Stimulated activated CD8-positive, alpha-beta memory T cell treated with anti-CD3 and anti-CD28 coated beads, Interleukin-2, amount 100 ng/mL, for 48 hours (primary cell): ENCODE measurements at places on chromosomes 3 and 15.

GRCh38 chr15:55768670-55769185 lies 25.8 kb upstream of the PRTG start:
- no peak for DNase-seq

DNA sequence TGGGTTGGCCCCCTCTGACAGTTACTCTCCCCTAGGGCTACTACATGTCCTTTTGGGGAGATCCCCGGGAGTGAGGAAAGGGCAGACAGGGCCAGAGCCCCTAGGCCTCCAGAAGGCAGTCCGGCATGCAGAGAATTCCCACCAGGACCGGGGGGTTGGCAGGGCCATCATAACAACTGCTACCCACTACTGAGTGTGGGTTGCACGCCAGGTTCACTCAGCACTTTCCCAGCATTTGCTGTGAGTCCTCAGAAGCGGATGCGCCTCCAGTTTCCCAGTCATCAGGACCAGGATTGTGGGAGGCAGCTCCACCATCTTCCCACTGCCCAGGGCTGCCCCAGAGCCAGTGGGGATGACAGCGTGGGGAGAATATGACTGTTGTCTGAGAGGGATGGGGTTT lies 51.2 kb upstream of the HERC1 start:
- no peak for DNase-seq

DNA sequence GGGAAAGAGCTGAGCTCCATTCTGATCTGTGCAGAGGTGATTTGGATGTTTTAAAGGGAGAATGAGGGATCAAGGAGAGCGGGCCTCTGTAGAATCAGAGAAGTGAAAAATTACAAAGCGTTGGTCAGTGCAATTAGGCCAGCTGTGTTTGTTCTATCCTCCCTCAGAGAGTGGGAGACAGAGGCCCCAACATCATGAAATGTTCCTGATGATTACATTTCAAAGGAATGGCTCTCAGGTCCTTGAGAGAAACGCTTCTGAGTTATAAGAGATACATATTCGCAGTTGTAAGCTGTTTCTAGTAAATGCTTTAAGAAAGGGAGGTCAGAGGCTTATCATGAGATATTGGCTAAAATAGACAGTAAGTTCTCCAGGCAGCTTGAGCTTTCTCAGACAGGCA lies 15.7 kb upstream of the CAND2 start:
- DNase-seq: no peak

DNA sequence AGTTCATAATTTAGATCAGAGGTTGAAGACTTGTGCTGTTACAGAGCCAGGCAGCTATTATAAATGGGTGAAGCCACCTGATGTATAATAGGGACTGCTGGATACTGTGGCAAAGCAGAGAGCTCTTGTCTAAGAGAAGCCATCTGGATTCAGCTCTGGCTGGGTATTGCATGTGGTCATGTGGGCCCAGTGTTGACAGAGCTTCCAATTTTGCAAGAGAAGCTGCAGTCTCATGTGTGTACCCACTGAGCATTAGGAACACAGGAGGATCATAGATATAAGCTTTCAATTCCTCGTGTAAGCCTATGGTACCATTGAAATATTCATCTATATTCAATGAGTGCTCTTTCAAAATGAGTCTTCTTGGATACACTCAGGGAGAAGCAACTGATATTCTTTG lies 303.9 kb upstream of the SLCO3A1 start:
- DNase-seq: no peak

GRCh38 chr3:171901615-171902312 lies 58.6 kb downstream of the TMEM212 start:
- no peak for DNase-seq

DNA sequence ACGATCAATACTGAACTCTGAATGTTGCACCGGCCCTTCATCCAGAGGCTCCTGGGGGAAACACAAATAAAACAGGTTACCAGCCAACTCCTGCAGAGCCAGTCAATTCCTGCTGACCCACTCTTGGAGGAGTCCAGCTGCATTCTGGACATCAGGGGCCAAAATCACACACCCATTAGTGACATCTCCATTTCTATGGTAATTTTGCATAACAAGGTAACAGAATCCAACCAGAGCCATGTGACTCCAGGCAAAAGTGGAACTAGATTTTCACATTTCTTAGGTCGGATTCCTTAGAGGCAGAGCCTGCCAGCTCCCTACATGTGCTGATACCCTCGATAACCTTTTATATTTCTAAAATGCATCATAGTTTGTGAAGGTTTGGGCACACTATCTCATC lies 119.2 kb upstream of the CTNNB1 start:
- no peak for DNase-seq

DNA sequence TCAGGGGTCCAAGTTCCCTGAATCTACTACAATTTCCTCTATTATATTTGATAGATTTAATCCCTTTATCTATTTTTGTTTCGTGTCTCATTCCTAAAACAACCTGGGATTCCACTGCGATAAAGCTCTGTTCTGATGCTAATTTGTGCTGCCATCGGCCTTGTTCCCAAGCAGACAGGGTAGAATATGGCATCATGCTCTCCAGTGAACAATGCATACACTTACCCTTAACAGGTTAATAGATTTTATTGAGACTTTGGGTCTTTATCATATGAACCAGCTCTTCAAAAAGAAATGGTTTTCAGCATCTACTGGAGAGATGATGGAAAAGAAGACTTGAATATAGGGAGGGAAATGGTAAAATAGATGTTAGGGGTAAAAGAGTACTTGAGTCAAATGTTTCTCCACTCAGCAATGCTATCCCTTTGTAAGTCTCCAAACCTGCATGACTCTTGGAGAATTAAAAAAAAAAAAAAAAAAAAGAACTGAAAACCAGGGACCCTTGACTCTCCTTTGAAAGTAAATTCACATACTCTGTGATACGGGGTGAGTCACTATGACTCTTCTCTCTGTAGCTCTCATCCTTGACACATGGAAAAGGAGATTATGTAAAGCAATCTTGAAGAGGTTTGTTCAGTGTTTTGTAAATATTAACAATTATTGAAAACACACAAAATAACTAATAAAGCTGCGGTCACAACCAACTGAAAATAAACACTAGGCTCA lies 268.8 kb downstream of the ZBTB20 start:
- no peak for DNase-seq

DNA sequence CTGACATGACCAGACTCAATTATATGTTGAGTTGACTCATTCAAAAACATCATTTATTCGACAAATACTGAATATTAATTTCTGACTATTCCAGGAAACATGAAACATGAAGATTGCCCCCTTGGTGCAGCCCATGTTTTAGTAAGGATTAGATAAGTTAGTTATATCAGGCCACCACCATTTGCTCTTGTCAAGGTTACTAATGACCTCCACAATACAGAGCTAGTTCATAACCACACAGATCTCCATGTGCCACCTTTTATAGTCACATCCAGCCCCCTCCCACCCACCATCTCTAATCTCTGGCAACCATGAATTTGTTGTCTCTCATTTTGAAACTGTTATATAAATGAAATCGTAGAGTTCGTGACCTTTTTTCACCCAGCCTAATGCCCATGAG lies 15.7 kb downstream of the KLHL18 start:
- DNase-seq: no peak

DNA sequence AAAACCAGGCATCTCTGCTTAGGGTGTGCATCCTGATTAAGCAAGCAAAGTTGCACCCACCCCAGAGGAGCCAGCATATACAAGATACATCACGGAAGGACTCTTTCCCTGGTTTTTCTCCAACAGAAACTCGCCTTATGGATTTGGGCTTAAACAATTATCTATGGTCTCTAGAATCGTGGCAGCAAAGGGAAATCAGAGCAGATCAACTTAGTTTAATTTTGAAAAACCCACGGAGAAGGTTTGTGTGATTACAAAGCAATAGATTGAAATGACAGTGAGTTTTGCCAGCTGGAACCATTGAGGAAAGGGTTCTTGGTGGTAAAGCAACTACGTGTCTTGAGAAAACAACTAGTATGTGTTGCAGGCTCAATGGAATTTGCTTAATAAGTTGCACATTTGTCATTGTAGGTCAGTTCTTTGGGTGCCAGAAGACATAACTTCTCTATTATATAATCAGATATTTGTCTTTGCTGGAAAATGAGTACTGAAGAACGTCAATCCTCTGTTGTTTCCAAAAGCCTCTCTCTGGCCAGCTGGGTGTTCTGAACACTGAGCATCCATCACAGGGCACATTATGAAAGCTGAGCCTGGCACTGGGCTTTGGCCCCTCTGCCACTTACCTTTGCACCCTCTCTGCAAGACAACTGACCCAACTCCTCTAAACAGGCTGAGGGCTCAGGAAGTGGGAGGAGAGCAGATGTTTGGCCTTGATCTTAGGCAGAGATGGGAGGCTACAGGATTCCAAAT lies 75.7 kb upstream of the FBN1 start:
- no peak for DNase-seq

- DNase-seq: no peak
These were observed 65.1 kb downstream of the B3GNT5 start for GRCh38 chr3:183317886-183318865.

DNA sequence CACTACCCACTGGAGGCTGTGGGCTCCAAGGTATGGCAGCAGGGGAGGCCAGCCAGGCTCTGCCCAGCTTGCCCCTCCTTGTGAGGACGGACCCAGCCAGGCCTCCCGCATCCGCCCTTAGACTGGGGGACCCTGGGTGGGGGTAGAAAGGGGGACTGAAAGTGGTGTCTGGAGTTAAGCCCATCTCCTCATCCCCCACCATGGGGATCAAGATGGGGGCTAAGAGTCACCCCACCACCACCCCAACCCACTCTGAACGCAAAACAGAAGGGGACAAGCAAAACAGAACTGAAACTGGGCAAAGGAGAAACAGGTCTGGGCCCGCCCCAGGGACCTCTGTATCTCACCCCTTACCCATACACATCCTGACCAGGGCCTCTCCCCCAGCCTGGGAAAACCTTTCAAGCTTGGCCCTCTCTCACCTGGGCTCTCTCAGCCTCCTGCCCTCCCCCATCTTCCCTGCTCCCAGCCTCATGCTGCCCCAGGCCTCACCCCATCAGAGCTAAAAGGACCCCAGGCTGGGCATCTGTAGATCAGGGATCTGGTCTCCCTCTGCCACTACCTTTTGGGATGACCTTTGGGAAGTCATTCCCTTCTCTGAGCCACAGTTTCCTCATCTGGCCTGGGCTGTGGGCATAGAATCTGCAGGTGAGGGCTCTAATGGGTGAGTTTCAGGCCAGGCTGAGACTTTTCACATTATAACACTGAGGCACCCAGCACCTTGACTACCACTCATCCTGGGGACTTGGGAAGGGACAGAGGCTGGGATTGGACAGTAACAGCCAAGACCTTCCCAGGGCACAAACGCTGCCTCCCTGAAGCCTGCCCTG lies 30.0 kb upstream of the CYP11A1 start:
- DNase-seq: no peak

- peak; percentile 3 for DNase-seq
These were observed 324.5 kb downstream of the TBL1XR1 start for GRCh38 chr3:176872771-176873209.

GRCh38 chr3:64265646-64266045 lies 40.4 kb upstream of the PRICKLE2 start:
- no peak for DNase-seq

DNA sequence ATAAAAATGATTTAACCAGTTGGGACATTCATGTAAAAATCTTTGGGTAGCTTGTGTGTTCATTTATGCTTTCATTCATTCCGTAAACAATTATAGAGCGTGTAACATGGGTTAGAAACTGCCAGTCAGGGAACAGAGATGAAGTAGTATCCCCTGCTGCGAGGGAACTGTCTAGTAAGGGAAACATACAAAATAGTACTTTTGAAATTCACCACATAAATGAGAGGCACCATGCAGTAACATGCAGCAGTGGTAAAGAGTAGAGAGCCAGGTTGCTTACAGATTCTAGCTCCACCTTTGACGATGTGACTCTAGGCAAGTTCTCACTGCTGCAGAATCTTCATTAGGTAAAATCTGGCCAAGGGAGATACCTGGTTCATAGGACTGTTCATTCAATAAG lies 938 bp downstream of the DZIP3 start:
- DNase-seq: no peak

GRCh38 chr3:100798012-100798411 lies 88.7 kb downstream of the TFG start:
- no peak for DNase-seq

DNA sequence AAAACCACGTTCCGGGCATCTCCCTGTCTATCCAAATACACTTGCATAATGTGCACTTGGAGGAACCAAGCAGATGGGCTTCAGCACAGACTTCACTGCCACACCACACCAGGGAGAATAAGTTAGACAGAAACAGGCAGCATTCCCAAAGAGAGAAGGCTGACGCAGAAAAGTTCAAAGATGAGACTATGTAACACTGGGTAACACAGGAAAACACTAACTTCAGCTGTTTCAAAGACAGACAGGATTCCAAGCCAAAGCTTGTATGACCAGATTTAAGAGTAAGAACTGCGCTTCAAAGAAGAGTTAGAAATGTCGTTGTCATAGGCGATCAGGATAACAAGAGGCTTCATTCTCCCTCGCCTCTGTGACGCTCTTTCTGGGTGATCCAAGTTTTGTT lies 19.9 kb downstream of the SLC51A start:
- DNase-seq: no peak

- no peak for DNase-seq
These were observed 38.9 kb downstream of the SLC25A26 start for GRCh38 chr3:66259566-66260255.

DNA sequence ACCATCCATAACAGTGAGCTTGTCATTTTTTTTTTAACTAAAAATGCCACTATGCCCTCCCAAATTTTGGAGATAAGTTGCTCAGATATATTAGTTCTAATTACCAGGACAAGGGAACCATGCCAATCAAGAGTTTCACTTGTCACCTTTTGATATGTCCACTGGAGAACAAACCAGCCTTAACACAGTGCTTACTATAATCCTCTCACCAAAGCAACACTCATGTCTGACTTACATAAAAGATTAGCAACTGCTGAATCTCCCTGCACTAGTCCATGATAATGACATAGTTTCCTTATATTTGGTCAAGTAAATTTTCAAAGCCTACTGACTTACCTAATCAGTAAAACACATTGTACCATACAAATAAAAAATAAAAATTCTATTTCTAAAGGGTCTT lies 44.4 kb downstream of the TTBK2 start:
- no peak for DNase-seq
